Heart right ventricle (tissue), 16 donors: ENCODE measurements at places on chromosomes 11 and 22. TPM values are rescaled to one million over a fixed set of nuclear protein-coding genes. Genes with fewer than 3 reads are reported as not detected.

GRCh38 chr11:6746086-6746618 is 25.6 kb downstream of the OR2AG2 start:
- peak overlapping the region; percentile 51 for H3K4me3 ChIP-seq
- peaks cover 10% of the 10 kb centered on the region for H3K4me1 ChIP-seq
- H3K27ac ChIP-seq = peak overlapping the region; percentile 69
- no peak for DNase-seq
- no peaks in the 10 kb centered on the region for H3K36me3 ChIP-seq

- no peaks in the 10 kb centered on the region for H3K36me3 ChIP-seq
- no peak overlapping the region for H3K27ac ChIP-seq
- DNase-seq = no peak
Measured at GRCh38 chr11:17816232-17816931, 81.8 kb downstream of the KCNC1 start.

RIMBP3B gene
- 0.04 TPM for total RNA-seq

GRCh38 chr11:126083829-126084607 is 21.4 kb upstream of the CDON start:
- no peak overlapping the region for H3K27ac ChIP-seq
- no peak for DNase-seq
- no peak overlapping the region for H3K4me3 ChIP-seq
- peaks cover 9% of the 10 kb centered on the region for H3K4me1 ChIP-seq
- H3K36me3 ChIP-seq = no peaks in the 10 kb centered on the region

DNA sequence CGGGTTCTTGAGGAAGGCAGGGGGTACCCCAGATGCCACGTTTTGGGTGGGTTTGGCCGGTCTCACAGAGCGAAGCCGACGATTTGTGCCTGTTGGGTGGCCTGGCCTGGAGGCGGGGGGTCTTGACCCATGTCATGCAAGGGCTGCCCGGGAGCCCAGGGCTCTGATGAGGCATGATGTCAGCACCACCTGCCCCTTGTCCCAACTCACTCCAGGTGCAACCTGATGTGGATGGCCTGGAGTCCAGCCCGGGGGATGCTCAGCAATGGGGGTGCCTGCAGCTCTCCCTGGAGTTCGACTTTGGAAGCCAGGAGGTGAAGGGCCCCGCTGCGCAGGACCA is 851 bp downstream of the SYT8 start:
- H3K4me3 ChIP-seq = no peak overlapping the region
- H3K27me3 ChIP-seq = no peaks in the 10 kb centered on the region
- no peak for DNase-seq

TSSK2 gene
- total RNA-seq = not detected

GRCh38 chr11:117629891-117630538 is 167.0 kb downstream of the DSCAML1 start:
- no peaks in the 10 kb centered on the region for H3K27me3 ChIP-seq
- no peak overlapping the region for H3K27ac ChIP-seq
- no peak for DNase-seq

DNA sequence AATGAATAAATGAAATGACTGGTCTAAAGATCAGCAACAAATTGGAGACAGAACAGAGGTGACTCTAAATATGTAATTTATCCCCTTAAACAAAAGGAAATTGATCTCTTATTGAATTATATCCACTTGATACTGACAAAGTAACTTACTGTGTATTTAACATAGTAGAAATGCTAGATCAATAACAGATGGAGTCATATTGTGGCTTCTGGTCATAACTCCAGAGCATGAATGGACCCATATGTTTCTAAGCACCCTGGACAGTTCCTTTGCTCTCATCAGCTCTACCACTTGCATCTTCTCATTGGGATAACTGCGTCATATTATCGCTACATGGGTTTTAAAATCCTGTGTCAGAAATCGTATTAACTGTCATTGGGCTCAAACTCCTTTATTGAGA is 222.3 kb downstream of the ETS1 start:
- no peaks in the 10 kb centered on the region for H3K4me1 ChIP-seq
- H3K36me3 ChIP-seq = no peaks in the 10 kb centered on the region
- no peak for DNase-seq
- H3K27ac ChIP-seq = no peak overlapping the region
- H3K4me3 ChIP-seq = no peak overlapping the region

DNA sequence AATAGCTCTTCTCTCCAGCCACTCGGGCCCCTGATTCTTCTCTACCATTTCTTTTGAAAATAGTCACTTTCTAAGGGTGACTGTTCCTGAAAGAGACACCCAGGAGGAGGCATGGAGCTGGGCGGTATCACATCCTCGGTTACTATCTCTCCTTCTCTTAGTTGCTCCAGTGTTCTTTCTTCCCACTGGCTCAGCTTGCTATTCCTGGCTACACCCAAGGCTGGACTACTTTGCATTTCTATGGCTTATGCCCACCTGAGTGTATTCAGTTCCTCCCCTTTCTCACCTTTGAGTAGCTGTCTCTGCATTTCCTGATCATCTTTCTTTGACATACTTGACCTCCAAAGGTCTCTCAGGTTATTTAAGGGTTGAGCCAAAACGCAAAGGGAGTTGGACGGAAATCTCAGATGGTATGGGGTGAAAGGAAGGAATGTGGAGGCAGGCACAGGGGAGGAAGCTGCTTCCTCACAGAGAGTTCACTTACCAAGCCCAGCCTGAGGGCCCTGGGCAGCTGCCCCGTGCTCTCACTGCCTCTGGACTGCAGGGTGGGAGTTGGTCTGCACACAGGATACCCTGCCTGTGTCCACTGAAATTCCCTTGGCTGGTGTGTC is 155.7 kb downstream of the SNX19 start:
- H3K27ac ChIP-seq = no peak overlapping the region
- no peaks in the 10 kb centered on the region for H3K27me3 ChIP-seq
- no peaks in the 10 kb centered on the region for H3K36me3 ChIP-seq
- no peak for DNase-seq
- H3K4me1 ChIP-seq = no peaks in the 10 kb centered on the region

APOL5 gene
- total RNA-seq = not detected

GRCh38 chr22:36329254-36330078 is 58.3 kb downstream of the MYH9 start:
- DNase-seq = peak; percentile 71
- no peaks in the 10 kb centered on the region for H3K27me3 ChIP-seq
- peaks cover 100% of the 10 kb centered on the region for H3K4me1 ChIP-seq
- H3K36me3 ChIP-seq = no peaks in the 10 kb centered on the region

DNA sequence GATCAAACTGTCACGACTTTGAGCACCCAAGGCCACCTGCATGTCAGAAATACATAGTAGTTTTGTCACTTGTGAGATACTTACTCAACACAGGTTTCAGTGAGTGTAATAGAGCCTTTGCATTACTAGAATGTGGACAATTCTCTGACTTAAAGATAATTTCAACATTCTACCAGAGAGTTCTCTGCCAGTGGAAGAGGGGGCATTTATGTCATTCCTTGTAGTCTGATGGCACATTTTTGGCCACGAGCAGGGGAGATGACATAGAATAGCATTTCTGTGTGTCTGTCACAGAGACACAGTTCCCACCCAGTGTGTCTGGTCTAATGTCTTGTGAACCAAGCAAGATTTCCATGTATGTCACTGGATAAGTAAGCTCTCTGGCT is 112.5 kb downstream of the DBX1 start:
- peak overlapping the region; percentile 74 for H3K27ac ChIP-seq
- H3K27me3 ChIP-seq = no peaks in the 10 kb centered on the region
- peak overlapping the region; percentile 35 for H3K4me3 ChIP-seq
- H3K36me3 ChIP-seq = peaks cover 49% of the 10 kb centered on the region
- DNase-seq = no peak

GRCh38 chr11:1810761-1811160 is 24.0 kb upstream of the SYT8 start:
- no peaks in the 10 kb centered on the region for H3K4me1 ChIP-seq
- no peaks in the 10 kb centered on the region for H3K36me3 ChIP-seq
- no peak overlapping the region for H3K4me3 ChIP-seq
- H3K27ac ChIP-seq = no peak overlapping the region
- peaks cover 10% of the 10 kb centered on the region for H3K27me3 ChIP-seq
- no peak for DNase-seq

GRCh38 chr11:117300773-117301172 is 9.6 kb downstream of the BACE1-AS start:
- no peaks in the 10 kb centered on the region for H3K27me3 ChIP-seq
- no peaks in the 10 kb centered on the region for H3K36me3 ChIP-seq
- H3K27ac ChIP-seq = no peak overlapping the region
- H3K4me1 ChIP-seq = peaks cover 17% of the 10 kb centered on the region

MS4A12 gene
- total RNA-seq = not detected

IRF7 gene
- 4.5 TPM for total RNA-seq

DNA sequence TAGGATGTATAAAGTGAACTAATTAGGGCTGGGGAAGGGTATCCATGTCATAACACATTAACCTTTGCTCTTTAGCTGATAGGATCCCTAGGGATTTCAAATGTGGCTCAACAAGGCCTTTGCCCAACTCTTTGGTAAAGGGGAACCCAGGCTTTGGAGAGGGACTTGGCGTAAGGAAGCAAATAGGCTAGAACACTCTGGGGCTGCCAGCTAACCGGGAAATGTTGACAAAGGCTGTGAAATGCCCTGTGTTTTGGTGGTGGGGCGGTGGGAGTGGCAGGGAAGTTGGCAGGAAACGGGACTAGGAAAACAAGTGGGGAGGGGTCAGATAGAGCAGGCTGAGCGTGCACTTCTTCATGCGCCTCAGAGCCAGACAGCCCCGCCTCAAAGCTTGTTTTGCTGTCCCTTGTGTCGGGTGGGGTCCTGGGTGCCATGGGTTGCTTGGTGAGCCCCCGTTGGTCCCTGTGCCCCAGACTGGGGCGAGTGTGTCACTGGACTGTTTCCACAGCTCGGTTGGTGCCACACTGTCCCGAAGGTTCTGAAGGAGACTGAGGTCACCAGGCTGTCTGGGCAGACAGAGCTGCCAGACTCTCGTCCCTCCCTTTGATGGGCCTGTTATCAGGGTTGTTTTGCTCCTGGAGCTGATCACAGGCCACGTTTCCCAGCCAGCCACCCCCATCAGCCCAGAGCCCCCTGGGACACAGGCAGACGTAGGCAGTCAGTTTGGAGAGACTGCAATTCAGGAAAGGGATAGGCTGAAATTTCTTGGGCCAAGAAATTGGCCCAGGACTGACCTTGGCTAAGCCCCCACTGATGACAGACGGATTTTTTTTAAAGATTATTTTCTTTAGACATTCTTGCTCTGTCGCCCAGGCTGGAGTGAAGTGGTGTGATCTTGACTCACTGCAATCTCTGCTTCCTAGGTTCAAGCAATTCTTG is 19.6 kb downstream of the KCTD21 start:
- H3K27ac ChIP-seq = peak overlapping the region; percentile 92
- no peaks in the 10 kb centered on the region for H3K27me3 ChIP-seq
- peaks cover 38% of the 10 kb centered on the region for H3K4me1 ChIP-seq
- peaks cover 18% of the 10 kb centered on the region for H3K36me3 ChIP-seq
- H3K4me3 ChIP-seq = no peak overlapping the region
- peak; percentile 87 for DNase-seq

ASCL2 gene
- 0.17 TPM for total RNA-seq

- H3K27ac ChIP-seq = no peak overlapping the region
- no peak for DNase-seq
- H3K4me3 ChIP-seq = no peak overlapping the region
Measured at GRCh38 chr11:32902089-32902665, 9.6 kb downstream of the QSER1 start.

CASP1 gene
- total RNA-seq = 7.7 TPM

B3GAT1 gene
- total RNA-seq = not detected

MPEG1 gene
- 5.3 TPM for total RNA-seq

SCGB1A1 gene
- not detected for total RNA-seq

GRCh38 chr22:17866127-17866526 is 91.9 kb upstream of the BID start:
- H3K27ac ChIP-seq = no peak overlapping the region
- peaks cover 32% of the 10 kb centered on the region for H3K4me1 ChIP-seq
- no peaks in the 10 kb centered on the region for H3K27me3 ChIP-seq
- H3K4me3 ChIP-seq = no peak overlapping the region

DNAJB7 gene
- not detected for total RNA-seq

DNA sequence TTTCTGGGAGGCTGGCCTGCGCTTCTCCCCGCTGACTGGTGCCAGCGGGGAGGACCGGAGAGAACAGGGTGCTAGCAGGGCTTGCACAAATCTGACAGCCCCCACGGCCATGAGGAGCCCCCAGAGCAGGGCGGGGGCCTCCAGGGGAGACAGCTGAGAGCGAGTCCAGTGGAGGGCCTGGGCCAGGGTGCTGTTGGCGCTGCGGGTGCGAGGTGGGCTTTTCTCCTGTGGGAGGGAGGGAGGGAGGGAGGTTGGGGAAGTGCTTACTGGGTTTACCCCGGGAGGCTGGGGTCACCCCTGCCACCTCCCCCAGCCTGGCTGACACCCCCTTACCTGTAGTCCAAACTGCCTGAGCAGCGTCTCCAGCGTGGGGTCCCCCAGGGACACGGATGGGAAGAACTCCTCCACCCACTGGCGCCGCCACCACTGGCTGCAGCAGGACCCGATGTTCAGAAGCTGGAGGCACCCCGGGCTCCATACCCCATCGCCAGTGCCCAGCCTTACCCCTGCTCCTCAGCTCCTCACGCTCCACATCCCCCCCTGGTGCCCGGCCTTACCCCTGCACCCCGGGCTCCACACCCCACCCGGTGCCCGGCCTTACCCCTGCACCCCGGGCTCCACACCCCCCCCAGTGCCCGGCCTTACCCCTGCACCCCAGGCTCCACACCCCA is 3.9 kb downstream of the LMF2 start:
- H3K4me3 ChIP-seq = no peak overlapping the region
- no peaks in the 10 kb centered on the region for H3K27me3 ChIP-seq
- peaks cover 17% of the 10 kb centered on the region for H3K4me1 ChIP-seq
- H3K27ac ChIP-seq = no peak overlapping the region
- H3K36me3 ChIP-seq = peaks cover 18% of the 10 kb centered on the region
- no peak for DNase-seq

DNA sequence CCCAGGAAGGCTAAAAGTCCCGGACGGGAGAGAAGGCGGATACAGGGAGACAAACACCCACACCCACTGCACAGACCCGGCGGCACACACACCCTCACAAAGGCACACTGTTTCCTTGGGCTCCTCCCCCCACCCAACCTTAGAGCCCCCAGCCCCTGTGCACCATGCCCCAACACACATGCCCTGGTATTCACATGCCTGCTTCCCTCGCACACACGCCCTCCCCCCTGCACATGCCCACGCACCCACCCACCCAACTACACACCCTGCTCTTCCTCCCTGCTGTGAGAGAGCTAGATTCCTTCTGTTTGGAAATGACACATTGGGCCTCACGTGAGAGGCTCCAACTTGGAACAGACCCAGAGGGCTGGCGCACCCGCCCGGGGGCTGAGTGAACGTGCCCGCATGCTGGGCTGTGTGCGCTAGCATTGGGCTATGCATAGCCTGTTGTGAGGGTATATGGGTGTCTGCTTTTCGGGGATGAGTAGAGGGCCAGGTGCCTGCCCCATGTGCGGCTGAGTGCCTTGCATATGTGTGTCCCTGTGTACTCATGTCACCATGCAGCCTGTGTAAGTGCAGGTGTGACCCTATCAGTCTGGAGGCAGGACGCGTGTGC is 518 bp upstream of the CHRM1 start:
- peaks cover 20% of the 10 kb centered on the region for H3K4me1 ChIP-seq
- H3K36me3 ChIP-seq = no peaks in the 10 kb centered on the region
- H3K4me3 ChIP-seq = no peak overlapping the region

DNA sequence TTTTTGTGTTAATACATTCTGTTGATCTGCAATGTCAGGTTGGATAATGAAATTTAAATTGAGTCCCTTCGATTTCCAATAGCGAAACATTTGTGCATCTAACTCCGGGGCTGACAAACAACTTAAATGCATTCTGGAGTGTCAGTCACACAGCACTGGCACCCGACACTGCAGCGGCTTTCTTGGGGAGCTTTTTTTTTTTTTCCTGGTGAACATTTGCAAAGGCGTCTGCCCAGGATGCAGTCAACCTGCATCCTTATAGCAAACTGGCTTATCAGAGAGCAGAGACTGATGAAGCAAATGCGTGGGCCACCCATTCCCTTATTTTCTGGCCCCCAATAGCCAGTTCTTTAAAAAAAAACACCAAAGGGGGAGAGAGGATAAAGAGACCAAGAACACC is 1167.7 kb downstream of the LRRC4C start:
- no peak overlapping the region for H3K4me3 ChIP-seq
- no peaks in the 10 kb centered on the region for H3K4me1 ChIP-seq
- no peak overlapping the region for H3K27ac ChIP-seq
- H3K36me3 ChIP-seq = no peaks in the 10 kb centered on the region
- no peak for DNase-seq
- no peaks in the 10 kb centered on the region for H3K27me3 ChIP-seq
